T-cell (primary cell): ENCODE measurements at places on chromosomes 6 and 20.

DNA sequence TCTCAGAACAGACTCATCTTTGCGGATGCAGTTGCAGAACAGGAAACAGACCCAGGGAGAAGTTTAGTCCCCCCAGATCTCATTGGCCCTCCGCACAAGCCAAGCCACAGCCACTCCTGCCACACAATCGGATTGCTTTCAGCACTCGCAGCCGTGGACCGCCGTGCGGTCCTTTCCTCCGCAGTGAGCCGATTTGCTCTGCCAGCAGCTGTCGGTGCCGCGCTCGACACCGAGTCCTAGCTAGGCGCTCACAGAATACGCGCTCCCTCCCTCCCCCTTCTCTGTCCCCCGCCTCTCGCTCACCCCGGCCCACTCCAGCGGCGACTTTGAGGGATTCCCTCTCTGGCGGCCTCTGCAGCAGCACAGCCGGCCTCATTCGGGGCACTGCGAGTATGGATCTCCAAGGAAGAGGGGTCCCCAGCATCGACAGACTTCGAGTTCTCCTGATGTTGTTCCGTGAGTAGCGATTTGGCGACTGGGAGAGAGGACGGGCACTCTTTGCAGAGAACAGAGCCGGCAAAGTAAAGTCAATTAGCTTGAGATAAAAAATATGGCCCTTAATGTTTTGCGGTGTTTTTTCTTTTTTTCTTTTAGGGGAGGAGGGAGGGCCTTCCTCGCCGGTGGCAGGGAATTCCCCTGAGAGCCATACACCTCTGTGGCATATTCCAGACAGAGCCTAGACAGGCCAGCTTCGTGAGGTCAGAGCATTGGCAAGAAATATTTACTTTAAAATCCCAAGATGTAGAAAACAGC, at the start of gene LAMP5:
LAMP5 (plus strand) TSS at position 130 of the 753 bp plus-strand sequence; CDS start at position 393, 263 bp downstream.
- no peak for DNase-seq

DNA sequence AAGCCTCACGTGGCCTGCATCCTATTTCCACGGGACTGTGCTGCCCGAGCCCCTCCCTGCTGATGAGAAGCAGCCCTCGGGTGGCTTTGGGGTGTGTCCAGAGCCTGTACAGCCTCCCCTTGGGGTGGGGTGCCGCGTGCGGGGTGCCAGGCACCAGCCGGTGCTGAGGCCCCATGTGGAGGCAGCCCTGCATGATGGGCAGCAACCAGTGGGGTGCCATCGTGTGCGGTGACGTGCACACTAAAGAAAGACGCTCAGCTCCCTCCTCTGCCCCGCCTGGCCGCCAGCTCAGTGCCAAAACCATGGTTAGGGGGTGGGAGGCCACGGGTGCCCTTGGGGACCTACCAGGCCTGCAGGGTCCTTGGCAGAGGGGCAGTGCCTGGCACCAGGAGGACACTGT, 26.2 kb downstream of the NTSR1 start:
- DNase-seq, result no peak

- no peak for DNase-seq
These were observed 139.3 kb downstream of the FOXC1 start for GRCh38 chr6:1749041-1749440.

DNA sequence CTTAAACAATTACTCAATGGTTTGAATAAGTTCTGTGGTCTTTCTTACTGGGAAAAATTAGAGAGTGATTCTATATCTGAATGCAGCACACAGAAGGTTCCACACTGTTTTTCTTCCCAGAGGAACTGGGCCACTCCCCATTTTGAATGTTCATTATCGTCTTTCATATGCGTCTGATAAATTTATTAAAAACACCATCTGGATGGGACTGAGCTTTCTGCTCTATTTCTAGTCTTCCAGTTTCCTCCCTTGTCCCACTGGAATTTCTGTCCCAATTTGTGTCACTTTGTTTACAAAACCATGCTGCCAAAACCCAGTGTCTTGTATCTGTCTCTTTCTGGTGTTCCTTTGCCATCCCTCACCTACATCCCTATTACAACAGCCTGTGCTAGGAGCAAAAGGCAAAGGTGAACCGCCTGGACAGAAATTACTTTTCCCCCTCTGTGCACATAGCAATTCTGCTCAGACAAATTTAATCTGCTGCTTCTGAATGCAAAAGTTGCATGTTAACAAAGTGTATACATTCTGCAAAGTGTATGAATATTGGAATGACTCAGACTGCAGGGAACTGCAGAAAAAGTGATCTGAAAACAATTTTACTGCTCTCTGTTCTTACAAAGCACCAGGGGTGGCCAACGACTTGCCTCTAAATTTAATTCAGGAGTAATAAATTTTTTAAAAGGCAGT, 333.6 kb downstream of the BTBD9 start:
- DNase-seq, result no peak

DNA sequence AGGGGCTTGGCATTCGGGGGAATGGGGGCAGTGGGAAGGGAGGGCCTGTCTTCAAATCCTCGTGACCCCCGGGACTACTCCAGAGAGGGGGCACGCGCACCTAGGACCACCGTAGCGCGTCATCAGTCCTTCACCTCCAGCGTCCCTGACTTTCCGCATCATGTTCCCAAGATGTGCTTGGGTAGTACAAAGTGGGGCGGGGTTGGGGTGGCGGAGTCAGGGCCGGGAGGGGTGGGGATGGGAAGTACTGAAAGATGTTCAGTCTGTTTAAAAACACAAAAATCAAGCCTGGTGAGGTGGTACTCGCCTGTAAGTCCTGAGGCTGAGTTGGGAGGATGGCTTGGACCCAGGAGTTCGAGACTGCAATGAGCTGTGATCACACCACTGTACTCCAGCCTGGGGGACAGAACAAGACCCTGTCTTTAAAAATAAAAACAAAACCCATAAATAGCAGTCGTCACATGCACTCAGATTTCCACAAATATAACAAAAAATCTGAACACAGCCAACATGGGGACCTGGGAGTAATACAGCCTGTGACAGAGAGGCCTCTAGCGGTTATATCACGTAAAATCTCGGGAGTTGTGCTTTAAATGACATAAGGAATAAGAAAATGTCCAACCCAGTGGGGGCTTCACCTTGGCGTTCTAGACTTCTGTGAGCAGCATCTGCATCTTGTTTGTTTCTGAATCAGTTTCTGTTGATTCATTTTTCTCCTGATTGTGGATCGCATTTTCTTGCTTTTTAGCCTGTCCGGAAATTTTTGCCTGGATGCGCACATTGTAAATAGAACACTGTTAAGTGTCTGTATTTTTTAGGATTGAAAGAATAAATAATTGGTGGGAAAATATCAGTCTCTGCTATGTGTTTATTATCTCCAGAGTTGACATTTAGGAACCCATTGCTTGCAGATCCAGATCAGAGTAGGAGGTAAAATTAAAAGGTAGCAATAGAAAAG, 698 bp upstream of the LRP11 start:
- DNase-seq, result peak; percentile 10

- DNase-seq, result no peak
These were observed 6.6 kb downstream of the TDP2 start for GRCh38 chr6:24660105-24660504.

- no peak for DNase-seq
These were observed 2.2 kb downstream of the SRC start for GRCh38 chr20:37347891-37348791.

DNA sequence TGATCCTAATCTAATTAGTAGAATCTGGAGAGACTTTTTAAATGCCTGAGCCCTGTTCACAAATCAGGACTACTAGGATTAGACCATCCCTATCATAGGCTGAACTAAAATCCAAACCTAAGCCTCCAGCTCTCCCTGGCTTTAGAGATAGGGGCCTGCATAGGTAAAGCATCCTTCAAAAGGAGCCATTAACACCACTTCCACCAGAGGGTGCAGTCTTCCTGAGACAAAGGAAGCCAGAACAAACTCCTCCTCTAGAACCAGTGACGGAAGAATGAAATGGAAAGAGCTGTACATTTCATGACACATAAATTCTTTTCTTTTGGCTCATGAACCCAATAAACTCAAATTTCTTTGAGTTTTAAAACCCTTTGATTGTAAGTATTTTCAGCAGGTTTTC, 291.2 kb upstream of the ADGRB3 start:
- DNase-seq, result no peak

DNA sequence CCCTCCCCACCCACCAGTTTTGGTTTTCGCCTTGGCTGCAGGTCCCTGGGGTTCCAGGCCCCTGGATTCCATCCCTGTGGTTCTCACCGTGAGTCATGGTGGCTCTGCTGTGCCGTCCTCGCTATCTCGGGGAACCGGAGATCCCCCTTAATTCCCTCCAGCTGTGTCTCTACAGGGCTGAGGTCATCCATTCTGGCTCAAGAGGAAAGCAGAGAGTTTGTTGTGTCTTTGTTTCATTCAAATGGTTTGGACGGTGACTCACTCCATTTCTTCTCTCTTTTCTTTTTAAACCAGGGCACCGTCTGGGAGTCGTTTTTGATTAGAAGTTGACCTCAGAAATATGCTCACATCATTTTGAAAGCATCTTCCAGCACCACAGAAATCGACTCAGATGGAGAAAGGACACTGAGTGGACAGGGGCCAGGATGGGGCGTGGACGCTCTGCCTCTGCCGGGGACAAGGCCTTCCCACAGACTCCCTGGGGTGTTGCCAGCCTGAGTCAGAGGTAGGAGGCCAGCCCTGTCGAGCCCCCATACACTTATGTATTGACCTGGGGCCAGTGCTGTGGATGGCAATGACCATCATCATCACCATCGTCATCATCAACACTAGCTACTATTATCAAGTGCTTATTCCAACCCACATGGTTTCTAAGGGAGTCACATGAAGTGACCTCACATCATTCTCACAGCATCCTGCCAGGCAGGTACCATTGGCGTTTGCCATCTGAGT, 176.2 kb downstream of the NFATC2 start:
- DNase-seq, result no peak

DNA sequence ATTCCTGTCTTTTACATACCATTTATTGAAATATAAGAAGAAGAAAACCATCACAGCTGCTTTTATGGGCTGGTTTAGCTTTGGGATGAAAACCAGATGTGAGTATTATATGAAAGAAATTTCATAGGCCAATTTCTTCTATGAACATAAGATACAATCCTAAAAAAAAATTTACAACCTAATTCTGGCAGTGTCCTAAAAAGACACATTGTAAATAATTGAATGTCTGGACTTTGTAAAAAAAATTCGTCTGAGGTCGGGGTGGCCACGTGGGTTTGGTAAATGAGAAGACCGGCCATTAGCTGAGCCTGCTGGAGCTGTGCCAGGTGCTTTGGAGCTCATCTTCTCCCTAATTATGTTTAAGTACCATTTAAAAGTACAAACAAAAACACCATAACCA, 26.8 kb downstream of the DACT2 start:
- DNase-seq, result no peak

- DNase-seq, result no peak
These were observed 8.3 kb upstream of the CDH26 start for GRCh38 chr20:59949911-59950310.

DNA sequence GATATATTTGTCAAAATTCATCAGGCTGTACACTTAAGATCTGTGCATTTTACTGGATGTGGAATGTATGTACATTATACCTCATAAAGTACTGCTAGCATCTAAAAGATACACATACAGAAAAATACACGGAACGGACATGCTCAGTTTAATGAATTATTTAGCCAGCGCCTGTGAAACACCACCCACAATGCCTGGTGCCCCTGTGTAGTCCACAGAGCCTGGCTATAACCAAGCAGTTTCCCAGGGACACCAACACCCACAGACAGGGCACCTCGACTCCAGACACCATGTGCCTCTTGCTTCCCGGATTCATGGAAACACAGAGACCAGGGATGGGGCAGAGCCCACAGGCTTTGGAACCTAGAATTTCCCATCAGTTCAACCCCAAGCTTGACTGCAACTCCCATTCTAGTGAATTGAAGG, 17.4 kb upstream of the ARMC12 start:
- DNase-seq, result no peak

GRCh38 chr6:74249658-74250057, 553.7 kb downstream of the CD109 start:
- DNase-seq, result no peak

DNA sequence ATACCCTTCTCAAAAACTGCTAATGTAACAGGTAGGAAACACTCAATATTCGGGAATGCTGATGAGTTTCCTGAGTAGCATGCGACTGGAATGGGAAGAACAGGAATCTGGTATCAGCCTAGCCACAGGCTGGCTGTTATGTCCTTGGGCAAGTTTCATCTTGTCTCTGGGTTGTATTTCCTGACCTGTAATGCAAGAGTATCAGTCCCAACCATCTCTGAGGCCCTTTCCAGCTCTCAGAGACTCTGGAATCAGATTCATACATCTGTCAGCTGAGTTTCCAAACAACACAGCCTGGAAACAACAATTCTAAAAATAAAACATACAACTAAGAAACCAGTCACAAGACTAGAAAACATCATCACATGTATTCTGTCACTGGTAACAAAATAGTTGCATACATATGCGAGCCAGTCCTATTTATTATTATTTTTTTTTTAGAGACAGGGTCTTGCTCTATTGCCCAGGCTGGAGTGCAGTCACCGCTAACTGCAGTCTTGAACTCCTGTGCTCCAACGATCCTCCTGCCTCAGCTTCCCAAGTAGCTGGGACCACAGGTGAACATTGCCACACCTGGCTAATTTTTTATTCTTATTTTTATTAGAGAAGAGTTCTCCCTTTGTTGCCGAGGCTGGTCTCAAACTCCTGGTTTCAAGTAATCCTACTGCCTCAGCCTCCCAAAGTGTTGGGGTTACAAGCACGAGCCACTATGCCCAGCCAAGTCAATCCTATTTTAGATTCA, 16.7 kb upstream of the TFAP2A start:
- no peak for DNase-seq

DNA sequence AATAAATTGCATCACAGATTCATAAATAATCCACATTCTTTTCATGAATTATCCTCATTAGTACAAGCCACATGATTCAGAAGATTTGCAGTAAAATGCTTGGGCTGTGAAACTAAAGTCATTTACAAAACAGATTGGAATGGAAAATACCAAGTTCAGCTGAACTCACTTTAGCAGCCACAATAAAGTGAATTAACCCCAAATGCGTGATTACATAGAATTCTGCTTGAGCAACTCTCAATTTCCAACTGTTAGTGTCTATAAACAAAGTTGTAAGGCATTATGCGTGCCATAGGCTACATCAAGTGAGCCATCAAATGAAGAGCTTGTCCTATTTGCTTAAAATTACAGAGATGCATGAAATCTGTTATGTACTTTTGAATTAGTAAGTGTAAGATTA, 60.4 kb upstream of the GFRAL start:
- no peak for DNase-seq

DNA sequence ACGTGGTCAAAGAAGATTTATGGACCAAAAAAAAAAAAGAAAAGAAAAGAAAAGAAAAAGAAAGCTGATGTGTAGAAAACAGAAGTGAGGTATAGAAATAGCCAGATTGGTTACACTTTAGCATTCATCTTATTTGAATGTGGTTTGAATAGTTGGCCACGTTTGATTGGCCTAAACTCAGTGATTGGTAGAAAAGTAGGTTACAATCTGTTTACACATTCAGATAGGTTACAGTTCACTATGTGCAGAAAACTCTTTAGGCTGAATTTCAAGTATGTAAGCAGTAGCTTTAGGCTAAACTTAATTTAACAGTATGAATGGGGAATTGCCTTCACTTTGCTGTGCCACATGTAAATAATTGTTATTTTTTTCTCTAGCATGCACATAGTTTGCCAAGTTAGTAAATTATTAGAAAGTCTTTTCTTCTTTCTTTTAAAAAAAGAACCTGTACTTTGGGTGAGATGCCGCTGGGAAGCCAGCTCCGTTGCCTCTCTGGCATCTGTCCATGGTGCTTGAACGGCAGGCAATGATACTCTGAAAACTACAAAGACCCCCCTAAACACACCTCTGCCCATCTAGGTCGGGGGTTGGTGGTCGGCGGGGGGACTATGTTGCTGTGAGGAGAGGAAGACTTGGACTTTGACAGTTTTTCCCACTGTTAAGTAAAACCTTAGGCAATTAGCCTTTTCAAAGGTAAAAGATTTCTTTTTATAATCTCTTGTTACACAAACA, 173.0 kb downstream of the AIG1 start:
- no peak for DNase-seq

- no peak for DNase-seq
These were observed 378.7 kb downstream of the PLCB1 start for GRCh38 chr20:8510808-8511207.
